ENCODE measurements at places on chromosomes 1 and 21.

GRCh38 chr1:23627069-23627735, 64.4 kb upstream of the RPL11 start:
- no peak for DNase-seq

GRCh38 chr1:231722356-231722755, 95.8 kb downstream of the DISC1 start:
- no peak for DNase-seq

DNA sequence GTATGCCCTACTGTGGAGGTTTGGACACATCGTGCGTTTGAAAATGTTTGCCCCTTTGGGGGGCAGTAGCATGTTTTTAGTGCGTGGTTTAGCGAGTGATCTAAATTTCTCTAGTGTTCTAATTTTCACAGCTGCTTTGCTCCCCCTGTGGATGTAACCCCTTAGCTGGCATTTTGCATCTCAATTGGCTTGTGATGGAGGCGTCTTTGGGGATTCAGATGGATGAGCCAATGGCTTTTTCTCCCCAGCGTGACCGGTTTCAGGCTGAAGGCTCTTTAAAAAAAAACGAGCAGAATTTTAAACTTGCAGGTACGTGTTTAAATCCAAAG, 836 bp downstream of the CDC7 start:
- no peak for DNase-seq

- no peak for DNase-seq
Measured at GRCh38 chr1:4700801-4701200, 46.4 kb downstream of the AJAP1 start.

- no peak for DNase-seq
Measured at GRCh38 chr1:39976732-39977131, 21.8 kb downstream of the MFSD2A start.

- DNase-seq: no peak
Measured at GRCh38 chr1:211547710-211548109, 31.3 kb downstream of the SLC30A1 start.

DNA sequence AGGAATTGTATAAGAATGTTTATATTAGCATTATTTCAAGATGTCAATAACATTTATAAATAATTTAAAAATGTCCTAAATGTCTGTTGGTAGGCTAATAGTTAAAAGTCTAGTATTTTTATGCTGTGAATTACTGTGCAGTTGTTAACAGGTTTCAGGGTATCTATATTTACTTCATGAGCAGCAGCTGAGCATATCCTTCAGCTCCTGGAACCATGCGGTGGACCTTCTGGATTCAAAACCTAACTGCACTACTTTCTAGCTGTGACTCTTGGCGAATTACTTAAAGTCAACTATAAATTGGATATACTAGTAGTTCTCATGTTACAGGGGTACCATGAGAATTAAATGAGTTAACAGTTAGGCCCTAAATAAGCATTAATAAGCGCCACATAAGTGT, 3.7 kb downstream of the CEP350 start:
- DNase-seq: no peak

- no peak for DNase-seq
Measured at GRCh38 chr1:205396967-205397616, 24.8 kb downstream of the LEMD1 start.

DNA sequence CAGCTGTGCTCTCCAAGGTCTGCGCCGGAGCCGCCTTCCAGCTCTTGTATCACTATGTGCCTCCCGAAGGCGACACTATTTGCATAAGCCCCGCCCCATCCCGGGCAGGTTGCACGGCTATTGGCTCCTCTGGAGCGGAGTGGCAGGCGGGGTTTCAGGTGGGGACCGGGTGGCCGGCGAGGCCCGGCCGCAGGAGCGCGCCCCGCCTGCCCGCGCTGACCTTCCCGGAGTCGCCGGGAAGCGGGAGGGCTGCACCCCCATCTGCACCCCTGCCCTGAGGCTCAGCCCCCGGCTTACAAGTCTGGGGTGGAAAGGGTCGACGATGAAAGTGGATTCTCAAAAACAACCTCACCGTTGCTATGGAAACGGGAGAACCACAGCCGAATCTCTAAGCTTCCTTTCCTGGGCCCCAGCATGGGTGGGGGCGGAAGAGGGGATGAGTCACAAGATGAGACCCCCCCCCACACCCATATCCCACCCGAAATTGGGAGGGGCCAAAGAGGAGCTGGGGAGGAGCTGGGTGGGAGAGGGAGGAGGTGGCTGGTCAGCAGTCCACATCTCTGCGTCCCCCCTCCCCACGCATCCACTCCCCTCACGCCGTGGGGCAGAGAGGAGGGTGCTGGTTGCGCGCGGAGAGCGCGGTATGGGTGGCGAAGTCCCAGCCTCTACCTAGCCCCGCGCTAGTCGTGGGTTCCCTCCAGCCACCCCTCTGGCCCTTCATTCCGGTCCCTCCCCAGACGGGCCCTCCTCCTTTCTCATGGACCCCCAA, at the start of gene HPCAL4:
Gene HPCAL4 (minus strand): TSS at position 51 of the 769 bp plus-strand sequence. CDS start 6,830 bp downstream, outside the sequence.
- DNase-seq: peak; percentile 47

- no peak for DNase-seq
Measured at GRCh38 chr1:20540281-20540680, 12.1 kb upstream of the FAM43B start.

DNA sequence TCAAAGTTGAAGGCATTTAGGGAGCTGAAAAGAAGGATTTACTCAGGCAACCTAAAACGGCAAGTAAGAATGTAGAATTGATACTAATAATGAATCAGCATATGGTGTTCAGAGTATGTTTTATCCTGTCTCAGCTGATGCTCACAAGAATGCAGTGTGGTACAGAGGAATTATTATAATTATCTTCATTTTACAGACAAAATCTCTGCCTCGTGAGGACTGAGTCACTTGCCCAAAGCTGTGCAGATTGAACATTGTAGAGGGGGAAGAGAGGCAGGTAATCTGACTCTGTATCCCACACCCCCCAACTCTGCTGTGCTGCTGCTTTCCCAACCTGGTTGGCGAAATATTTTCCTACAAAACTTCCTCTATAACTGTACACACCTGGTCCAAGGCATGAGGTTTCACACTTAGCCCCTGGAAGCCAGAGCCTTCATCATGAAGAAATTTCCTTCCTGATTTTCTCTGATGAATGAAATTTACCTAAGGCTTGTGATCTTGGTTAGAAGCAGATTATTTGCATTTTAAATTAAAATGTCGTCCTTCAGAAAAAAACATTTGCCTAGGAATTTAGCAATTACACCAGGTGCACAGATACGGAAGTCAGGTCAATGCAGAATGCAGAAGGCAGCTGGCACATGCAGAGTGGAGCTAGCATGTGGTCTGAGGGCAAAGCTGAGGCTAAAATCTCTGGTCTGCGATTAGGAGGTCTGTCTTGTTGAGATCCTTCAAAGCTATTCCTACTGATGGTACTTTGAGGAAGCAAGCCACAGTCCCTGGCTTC, 52.8 kb downstream of the DPT start:
- no peak for DNase-seq

GRCh38 chr1:229272164-229273158, 1.6 kb downstream of the RAB4A start:
- DNase-seq: no peak

- no peak for DNase-seq
Measured at GRCh38 chr1:107434361-107434693, 293.5 kb downstream of the NTNG1 start.

DNA sequence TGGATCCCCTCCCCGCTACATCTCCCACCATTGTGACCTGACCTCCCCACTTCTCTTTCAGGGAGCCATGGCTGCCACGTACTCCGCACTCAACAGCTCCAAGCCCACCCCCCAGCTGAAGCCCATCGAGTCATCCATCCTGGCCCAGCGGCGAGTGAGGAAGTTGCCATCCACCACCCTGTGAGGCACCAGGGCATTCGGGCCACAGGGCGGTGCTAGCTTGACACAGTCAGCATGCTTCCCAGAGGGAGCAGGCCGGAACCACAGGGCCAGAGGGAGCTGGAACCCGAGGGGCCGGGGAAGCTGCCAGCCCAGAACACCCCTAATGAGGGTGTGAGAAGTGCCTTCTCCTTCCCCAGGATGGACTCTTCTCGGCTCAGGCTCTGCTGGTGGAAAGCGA, 44.5 kb downstream of the RPS6KA1 start:
- no peak for DNase-seq

- no peak for DNase-seq
Measured at GRCh38 chr21:33375101-33375644, 28.0 kb upstream of the IFNGR2 start.

- DNase-seq: no peak
Measured at GRCh38 chr1:113808450-113809195, 3.7 kb downstream of the RSBN1 start.

GRCh38 chr1:94468708-94469107, 50.5 kb downstream of the ABCD3 start:
- no peak for DNase-seq

- no peak for DNase-seq
Measured at GRCh38 chr1:19844731-19845495, 29.8 kb upstream of the RNF186 start.

- no peak for DNase-seq
Measured at GRCh38 chr1:231049121-231049979, 9.3 kb upstream of the FAM89A start.

- DNase-seq: no peak
Measured at GRCh38 chr21:37489553-37489952, 123.0 kb downstream of the DYRK1A start.

- no peak for DNase-seq
Measured at GRCh38 chr1:54437783-54438182, 31.6 kb upstream of the SSBP3 start.

DNA sequence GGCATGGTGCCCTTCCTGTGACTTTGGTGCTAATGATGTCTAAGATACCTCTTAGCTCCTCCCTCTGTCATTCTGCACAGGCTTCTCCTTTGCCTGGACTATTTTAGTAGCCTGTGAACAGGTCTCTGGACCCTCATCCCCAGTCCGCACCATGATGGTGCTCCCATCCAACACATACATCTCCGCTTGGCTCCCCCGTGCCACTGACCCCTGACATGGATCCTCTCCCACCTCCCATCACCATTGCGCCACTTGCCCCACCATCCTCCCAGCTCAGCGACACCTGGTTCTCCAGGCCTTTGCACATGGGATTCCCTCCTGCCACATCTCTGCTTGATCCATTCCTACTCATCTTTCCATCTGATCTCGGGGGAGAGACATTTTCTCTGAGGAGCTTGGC, 33.9 kb downstream of the RUNX3 start:
- DNase-seq: no peak

GRCh38 chr1:240254778-240255291, 163.2 kb downstream of the FMN2 start:
- DNase-seq: no peak

- DNase-seq: no peak
Measured at GRCh38 chr1:59901770-59902388, 24.7 kb downstream of the CYP2J2 start.

GRCh38 chr1:246214708-246215509, 292.2 kb downstream of the SMYD3 start:
- peak; percentile 65 for DNase-seq

- peak; percentile 1 for DNase-seq
Measured at GRCh38 chr1:100219883-100220282, 29.8 kb downstream of the DBT start.

- no peak for DNase-seq
Measured at GRCh38 chr1:88746916-88747315, 62.8 kb downstream of the PKN2 start.

GRCh38 chr1:228284521-228284920, 76.7 kb downstream of the OBSCN start:
- DNase-seq: no peak

DNA sequence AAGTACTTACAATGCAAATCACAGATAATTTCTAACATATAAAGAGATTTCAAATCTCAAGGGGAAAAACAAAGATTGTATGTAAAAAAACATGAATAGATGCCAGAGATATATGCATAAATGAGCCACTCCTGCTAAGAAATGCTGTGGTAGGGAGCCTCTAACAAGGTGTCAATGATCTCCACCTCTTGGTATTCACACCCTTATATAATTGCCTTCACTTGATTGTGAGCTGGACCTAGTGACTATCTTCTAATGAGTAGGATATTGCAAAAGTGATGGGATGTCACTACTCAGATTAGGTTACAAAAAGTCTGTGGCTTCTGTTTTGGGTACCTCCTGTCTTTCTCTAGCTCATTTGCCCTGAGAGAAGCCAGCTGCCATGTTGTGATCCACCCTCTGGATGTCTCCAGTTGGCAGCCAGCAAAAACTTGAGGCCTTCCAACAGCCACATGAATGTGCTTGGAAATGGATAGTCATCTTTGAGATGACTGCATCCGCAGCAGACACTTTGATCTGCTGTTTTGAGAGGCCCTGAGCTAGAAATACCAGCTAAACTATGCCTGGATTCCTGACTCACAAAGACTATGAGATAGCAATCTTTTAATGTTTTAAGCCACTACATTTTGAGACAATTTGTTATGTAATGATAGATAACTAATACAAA, 196.1 kb upstream of the FGGY start:
- DNase-seq: no peak

- DNase-seq: no peak
Measured at GRCh38 chr1:21217812-21218596, 41.3 kb upstream of the EIF4G3 start.

GRCh38 chr1:154157520-154158306, 2.8 kb upstream of the NUP210L start:
- peak; percentile 80 for DNase-seq

- DNase-seq: no peak
Measured at GRCh38 chr1:203440771-203441170, 34.8 kb upstream of the PRELP start.

DNA sequence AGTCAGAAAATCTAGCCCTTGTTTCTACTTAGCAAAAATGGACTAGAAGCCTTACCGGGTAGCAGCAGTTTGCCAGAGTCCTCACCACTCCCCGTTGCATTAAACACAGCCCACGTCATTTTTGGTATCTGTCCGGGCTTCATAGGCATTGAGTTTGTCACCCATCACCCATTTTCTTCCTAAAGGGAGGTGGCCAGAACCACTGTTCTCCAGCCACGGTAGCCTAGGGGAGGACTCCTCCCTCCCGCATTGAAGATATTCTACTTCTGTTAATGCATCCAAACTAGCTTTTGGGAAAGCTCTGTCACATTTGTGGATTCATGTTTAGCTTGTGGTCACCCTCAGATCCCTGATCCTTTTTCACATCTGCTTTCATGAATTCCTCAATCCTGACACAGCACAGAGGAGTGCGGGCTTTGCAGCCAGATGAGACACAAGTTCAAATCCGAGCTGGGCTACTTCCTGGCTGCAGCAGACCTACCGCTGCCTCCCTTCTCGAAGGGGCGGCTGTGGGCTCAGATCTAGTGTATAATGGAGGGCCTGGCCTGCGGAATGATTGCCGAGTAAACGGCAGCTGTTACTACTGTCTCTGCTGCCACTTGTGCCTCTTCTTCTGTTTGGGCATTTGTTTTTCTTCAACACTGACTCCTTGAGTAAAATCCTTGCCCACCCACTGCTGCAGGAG, 63.2 kb upstream of the EFHD2 start:
- DNase-seq: no peak

Data from GM12864 (cell line).